Left forelimb (tissue), 1 donor: ENCODE measurements at places on chromosomes 12 and 14.

GRCh38 chr14:68412505-68413465, 380.1 kb downstream of the ZFP36L1 start:
- DNase-seq, result no peak

GRCh38 chr12:107955966-107956643, 173.0 kb upstream of the WSCD2 start:
- DNase-seq, result no peak

DNA sequence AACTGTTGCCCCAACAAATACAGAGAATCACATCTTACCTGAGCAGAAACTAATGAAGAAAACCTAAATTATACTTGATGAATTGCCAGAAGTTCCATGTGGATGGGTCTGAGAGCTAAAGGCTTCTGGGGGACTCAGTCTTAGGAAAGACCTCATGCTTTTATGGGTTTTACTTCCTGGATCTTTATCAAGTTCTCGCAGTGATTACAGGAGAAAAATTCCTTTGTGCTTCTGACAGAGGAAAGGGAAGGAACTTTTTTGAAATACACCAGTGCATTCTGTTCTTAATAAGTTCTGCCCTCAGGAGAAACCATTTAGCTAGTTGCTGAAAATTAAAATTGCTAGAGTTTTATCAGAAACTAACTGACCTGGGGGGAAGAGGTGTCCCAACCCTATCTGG, 203.9 kb upstream of the KITLG start:
- DNase-seq, result no peak

DNA sequence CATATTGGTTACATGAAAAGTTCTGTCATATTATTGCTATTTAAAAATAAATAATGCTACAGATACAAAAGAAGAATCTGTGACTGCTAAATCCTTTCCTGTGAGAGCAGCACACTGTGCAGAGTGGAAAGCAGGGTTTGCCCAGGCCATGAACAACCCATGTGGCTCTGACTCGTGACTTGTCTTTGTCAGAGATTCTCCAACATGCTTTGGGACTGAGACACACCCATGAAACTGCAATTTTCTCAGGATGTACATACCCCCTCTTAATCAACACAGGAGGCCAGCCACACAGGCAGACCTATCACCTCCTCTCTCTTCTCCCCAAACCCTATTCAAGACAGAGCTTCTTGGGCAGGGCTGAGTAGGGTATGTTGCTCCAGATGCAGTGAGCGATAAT, 96.8 kb upstream of the NTF3 start:
- DNase-seq, result no peak

GRCh38 chr12:93592641-93593406, 20.3 kb downstream of the SOCS2 start:
- DNase-seq, result no peak

DNA sequence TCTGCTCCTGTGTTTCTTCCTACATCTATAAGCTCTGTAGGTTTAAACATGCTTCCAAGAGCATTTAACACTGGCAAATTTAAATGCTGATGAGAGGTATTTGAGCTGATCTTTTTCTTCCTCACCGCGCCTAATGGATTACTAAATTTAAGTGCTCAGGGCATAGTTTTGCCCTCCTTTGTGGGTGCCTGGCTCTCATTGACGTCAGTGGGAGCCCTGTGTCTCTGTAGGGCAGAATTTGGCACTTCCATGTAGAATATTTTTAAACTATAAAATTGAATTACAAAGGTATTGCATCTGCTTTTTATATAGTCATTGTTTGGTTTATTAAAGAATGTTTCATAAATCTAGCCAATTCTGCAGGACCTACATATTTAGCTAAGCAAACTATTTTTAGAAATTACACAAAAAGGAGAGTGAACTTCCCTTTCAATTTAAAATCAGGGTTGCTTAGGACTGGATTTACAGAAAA, 444.8 kb downstream of the AEBP2 start:
- no peak for DNase-seq

- no peak for DNase-seq
Measured at GRCh38 chr14:22978981-22979671, 3.2 kb downstream of the AJUBA start.

- no peak for DNase-seq
Measured at GRCh38 chr12:48542300-48542928, 17.0 kb downstream of the OR8S1 start.

DNA sequence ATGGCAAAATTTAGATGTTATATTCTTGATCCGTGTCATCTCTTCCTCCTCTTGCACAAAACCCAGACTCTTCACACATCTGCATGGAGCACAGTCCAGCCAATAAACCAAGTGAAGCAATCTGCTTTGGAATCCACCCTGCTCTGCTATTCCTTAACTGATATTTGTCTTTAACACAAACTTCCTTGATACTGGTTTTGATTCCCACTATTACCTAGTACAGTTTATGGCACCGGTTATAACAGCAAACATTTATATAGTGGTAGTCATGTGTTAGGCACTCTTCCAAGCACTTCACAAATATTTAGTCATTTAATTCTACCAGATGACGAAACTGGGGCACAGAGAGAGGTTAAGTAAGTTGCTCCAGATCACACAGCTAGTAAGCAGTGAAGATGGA, 12.5 kb downstream of the STYK1 start:
- DNase-seq, result no peak

- no peak for DNase-seq
Measured at GRCh38 chr14:98364961-98365360, 907.0 kb downstream of the BCL11B start.

- DNase-seq, result no peak
Measured at GRCh38 chr12:2528001-2528400, 266.8 kb upstream of the FKBP4 start.

- no peak for DNase-seq
Measured at GRCh38 chr12:28954333-28954732, 194.7 kb upstream of the FAR2 start.

DNA sequence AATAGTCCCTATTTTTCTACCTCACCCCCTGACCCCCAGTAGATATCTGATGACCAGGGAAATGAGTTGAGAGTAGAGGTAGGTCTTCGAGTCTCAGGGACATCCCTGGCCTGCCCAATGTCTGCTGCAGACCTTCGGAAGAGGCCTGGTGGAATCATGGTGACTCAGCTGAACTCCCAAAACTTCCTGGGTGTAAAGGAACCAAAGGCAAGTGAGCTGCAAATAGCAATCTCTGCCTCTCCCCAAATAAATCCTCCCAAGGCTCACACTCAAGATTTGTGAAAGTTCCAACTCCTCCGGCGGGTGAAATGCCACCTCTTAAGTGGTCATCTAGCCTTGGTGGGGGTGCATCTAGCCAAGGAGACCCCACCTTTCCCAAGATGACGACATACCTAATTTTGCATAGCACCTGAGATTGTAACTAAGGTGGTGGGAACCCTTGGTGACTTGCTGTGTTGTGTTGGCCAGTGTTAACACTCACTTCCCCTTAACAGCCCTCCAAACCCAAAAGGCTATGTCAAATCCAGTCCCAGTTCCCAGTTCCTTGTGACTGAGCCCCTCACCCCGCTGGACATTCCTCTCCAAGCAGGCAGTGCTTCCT, 6.3 kb downstream of the ZFP36L1 start:
- no peak for DNase-seq

DNA sequence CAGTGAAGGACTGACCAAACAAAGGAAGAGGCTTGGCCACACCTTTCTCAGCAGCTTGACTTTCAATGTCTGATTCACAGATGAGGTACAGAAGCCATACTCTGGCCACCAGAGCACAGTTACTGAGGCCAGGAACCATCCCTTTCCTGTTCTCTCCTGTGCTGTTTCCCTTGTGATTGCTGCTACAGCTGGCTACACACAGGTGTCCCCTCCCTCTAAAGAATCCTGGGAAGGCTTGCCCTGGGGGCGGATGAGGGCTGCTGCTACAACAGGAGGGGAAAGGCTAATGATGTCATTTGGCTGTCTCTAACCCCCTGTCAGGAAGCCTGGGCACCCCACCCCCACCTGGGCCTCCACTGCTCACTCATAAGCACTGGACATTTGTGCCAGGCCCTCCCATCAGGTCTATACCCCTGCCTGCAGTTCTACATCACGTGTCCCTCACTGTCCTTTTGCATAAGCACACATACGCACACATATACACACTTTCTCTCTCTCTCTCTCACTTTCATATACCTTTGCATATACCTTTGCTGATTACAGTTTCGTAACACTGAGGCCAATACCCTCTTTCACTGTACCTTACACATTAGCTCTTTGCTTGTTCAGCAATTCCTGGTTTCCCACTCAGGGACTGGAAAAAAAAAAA, 41.4 kb downstream of the PRPF40B start:
- no peak for DNase-seq

DNA sequence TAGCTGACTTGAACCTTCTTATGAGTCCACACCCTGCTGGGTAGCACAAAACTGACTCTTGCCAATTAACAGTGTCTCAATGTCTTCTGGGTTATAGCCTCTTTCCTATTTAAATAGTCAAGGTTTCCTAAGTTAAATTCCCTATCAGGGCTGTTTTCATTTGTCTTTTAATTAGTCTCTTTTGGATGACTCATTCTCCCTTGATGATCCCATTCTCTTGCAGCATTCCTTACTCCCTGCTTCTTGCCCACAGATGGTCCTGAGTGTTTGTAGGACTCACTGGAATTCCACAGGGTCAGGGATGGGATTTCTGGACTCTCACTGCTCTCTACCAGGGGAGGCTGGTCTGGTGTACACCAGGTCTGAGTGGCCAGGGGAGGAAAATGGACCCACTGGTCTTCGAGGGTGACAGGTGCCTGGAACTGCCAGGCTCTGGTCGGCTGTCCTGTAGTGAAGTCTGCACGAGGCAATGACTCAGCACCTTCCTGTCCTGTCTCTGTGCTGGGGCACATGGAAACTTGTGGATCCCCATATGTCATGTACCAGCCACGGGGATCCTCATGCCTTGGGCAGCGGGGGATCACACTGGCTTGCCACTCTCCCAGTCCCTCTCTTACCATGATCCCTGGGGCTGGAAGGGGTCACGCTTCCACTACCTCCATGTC, 236.5 kb upstream of the PELI2 start:
- no peak for DNase-seq

DNA sequence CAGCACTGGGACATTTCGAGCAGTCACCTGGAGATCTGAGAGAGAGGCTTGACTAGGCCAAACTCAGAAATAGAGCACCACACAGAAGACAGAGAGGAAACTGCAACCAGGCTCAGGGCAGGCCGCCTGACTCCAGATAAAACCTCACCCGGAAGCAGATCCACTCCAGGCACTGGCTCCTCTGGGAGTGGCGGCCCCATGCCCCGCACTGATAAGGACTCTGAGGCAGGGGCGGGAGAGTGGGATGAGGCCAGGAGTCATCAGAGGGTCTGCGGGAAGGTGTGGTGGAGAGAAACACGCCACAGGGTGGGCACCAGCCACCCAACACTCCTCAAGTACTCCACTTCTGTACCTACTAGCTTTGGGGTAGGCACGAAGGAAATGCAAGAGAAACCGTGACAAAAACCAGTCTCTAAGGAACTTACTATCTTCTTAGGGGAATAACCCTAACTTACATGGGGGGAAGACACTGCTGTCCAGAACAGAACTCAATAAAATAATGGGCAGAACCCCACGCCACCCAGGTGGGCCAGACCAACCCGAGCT, 71.3 kb downstream of the CHGA start:
- no peak for DNase-seq
